ENCODE measurements at places on chromosomes 12 and 14.

- DNase-seq = no peak
Measured at GRCh38 chr14:50010752-50011151, 105.6 kb downstream of the VCPKMT start.

DNA sequence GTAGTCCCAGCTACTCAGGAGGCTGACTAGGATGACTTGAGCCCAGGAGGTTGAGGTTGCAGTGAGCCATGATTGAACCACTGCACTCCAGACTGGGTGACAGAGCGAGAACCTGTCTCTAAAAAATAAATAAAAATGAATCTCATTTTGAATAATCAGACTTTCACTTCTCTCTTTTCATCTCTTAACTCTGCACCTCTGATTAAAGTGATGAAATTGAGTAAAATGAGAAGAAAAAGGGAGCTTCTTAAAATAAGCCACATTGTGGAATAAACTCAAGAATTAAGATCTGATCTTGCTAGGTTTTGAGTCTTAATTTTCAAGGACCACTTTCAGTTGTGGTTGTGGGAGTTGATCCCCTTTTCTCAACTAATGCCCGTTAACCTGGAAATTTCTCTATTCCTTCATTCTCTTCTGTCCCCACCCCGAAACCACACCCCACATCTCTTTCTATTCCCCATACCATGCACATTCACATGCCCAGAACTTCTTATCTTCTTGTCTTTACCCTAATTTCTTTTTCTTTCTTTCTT, 70.9 kb upstream of the ETV6 start:
- DNase-seq = no peak

- peak; percentile 74 for DNase-seq
Measured at GRCh38 chr12:132327336-132328171, 1.8 kb downstream of the GALNT9 start.

DNA sequence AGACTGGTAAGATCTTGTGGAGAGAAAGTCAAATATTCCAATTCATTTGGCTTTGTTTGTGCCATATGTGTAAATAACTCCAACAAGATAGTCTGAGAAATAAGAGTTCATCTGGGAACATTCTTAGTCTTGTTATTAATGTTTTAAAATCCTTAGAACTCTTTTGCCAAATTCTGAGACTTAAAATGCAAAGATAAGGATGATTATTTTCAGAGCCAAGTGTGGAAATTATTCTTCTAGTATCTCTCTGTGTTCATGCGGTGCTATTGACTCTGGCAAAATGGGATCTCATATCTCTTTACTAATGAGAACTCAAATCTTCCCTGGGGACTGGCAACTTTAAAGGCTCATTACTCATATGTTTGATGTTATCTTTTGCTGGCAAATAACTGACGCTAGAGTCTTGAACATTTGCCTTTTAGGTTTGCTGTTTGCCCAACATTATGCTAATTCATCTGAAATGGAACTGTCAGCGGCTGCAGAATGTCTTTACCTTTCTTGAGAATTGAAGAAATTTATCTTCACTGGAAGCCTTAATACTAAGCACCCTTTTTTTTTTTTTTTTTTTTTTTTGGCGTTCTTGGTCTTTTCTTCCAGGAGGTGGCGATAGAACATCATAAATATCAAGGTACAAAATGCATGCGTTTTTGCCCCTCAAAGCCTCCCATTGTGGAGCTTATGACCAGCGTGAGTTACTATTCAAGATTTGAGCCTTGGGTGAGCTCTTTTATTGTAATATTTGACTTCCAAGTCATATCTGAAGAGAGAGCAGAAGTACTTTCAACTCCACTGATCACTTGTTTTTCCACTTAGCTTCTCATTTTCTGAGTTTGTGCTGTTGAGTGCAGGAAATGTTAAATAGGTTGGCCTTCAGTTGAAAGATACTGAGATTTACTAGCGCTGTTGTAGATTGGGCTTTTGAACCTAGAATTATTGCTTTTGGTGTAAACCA, 86.5 kb downstream of the CAND1 start:
- DNase-seq = peak; percentile 29

DNA sequence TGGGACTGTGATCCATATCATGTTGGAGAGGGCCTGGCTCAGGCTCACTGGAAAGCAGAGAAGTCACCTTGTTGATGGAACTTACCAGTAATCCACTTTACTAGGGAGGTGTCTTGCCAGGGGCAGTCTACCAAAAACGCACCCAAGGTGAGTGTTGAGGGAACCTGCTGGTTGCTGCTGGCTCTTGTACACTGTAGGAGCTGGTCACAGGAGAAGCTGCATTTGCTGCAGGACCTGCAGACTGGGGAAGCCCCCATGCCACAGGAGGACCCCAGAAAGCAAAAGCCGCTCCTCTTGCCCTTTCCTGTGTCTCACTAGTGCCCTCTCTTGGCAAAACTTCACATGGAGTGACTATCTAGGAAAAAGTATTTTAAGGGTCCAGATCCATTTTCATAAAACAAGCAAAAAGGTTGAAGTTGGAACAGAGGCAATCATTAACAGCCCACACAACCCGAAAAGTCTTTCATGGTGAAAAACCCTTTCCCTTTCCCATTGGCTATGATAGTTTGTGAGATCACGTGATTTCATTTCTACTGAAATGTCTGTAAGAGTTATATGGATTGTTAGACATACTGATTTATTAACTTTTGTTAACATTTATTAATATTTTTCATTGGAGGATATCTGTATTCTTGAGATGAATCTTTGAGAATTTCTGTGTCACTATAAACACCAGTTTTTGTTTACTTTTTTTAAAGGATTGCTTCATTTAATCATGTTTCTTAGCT, 59.2 kb downstream of the RASSF8 start:
- DNase-seq = no peak

- no peak for DNase-seq
Measured at GRCh38 chr14:70708717-70709570, 67.2 kb downstream of the TTC9 start.

- no peak for DNase-seq
Measured at GRCh38 chr14:98935921-98936320, 336.1 kb downstream of the BCL11B start.

DNA sequence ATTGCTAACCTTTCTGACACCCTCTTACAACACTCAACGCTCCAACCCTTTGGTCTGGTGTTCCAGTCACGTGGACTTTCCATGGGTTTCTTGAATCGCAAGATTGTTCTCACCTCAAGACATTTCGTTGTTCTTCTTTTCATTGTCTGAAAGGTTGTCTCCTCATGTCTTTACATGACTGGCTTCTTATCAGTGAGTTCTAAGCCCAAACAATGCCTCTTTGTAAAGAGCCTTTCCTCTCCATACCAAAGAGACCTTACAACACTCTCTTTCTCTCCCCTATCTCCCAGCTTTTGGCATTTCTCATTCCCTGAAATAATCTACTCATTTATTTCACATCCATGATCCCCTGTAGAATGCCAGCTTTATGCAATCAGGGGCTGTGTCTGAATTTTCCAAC, 1144.8 kb downstream of the AACS start:
- DNase-seq = no peak

- DNase-seq = no peak
Measured at GRCh38 chr12:120625557-120626419, 14.6 kb upstream of the CABP1 start.

- no peak for DNase-seq
Measured at GRCh38 chr14:103765526-103765925, 49.9 kb downstream of the ZFYVE21 start.

- no peak for DNase-seq
Measured at GRCh38 chr12:62230652-62231051, 29.6 kb upstream of the USP15 start.

GRCh38 chr14:93821051-93821450, 32.8 kb upstream of the PRIMA1 start:
- no peak for DNase-seq

- no peak for DNase-seq
Measured at GRCh38 chr14:94867946-94868771, 98.2 kb upstream of the GSC start.

DNA sequence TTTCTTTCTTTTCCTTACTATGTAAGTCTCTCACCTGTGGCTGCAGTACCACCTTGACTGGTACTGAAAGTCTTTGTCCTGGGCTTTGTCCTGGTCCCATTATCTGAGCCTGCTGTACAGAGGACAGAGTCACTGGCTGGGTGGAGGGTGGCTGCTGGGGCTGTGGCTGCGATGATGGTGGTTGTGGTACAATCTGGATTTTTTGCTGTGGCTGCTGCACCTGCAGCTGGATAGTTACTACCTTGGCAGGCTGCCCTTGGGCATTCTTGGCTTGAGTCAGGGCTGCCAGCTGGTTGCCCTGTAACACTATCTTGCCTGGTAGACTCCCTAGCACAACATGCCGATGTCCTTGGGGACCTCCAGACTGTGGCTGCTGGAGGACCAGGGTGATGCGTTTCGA, 27.0 kb downstream of the CHD8 start:
- DNase-seq = no peak

DNA sequence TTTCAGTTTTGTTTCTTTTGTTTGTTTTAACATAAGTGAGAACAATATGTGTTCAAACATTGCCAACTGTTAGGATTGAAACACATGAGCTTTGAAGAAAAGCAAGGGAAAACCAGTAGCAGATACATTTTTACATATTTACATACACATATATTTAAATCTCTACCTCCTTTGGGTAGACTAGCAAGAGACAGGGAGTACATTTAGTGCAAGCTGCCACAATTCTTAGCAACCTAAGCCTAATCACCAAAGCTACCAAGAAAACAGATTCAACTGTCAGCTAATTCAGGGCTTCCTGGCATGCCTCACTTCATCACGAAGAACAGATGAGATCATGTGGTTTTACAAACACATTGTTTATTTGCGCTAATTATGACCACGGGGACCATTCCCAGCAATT, 143.1 kb downstream of the PRIMA1 start:
- DNase-seq = no peak

DNA sequence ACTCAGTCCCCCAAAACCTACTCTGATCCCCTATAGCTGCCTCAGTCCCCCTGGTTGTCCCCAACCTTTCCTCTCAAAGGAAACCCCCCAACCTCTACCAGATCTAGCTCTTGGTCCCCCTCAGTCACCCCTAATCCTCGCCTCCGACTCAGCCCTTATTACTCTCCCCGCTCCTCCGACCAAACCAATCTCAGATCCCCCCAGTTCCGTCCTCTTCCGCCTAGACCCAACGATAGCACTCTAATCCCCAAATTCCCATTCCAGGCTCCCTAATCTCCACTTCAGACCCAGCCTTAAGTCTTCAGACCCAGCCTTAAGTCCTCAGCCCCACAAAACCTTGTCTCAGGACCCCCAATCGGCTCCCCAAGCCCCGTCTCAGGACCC, 612 bp downstream of the VPS37B start:
- DNase-seq = no peak

DNA sequence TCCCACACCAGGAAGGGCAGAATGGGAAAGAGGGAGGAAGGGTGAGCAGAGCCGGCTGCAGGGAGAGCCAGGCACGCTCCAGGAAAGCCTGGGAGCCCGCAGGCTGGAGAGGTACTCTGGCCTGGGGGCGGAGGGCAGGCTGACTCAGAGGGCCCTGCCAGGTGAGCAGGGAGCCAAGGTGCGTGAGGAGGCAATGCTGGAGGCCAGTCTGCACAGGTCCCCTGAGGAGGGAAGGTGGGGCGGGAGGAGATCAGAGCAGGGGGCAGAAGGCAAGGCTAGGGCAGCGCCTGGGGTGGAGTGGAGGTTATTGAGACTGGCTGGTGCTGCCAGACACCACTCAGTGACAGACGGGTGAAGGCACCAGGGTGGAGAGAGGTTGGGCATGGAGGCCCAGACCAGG, 385.0 kb downstream of the BCL11B start:
- no peak for DNase-seq

DNA sequence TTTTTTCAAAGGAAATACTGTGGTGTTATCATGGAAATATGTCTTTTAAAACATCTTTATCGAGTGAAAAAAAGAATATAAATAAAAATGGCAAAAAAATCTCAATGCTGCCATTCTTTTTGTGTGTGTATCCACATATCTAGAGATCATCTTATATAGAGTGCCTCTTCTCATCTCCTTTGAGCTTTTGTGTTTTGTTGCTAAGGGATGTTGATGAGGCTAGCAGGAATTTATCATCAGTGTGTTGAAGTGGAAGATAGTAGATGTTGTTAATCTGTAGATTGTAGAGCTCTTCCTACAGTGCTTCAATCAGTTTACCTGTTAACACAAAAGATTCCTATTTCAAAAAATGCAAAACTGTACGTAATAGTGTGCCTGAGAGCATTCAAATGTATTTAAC, 1738.0 kb upstream of the SEL1L start:
- no peak for DNase-seq
